A549 treated with dexamethasone at 1 μM for 4 hours (cell line): ENCODE measurements at places on chromosomes 7 and 10. TPM values are rescaled to one million over a fixed set of nuclear protein-coding genes. Genes with fewer than 3 reads are reported as not detected.

The SCD gene
- total RNA-seq, result 148 to 219 TPM (median 171 TPM) in 5 replicates

The EPHA1 gene
- total RNA-seq, result 0.13 to 0.14 TPM in 2 of 5 replicates, not detected in the others

The PRPS1L1 gene
- total RNA-seq, result not detected in 5 replicates

The STEAP2 gene
- total RNA-seq, result 2.6 to 5.1 TPM (median 4.7 TPM) in 5 replicates

The UTF1 gene
- total RNA-seq, result not detected in 5 replicates

The SPDYE9 gene
- not detected in 5 replicates for total RNA-seq

The ASB10 gene
- total RNA-seq, result not detected in 5 replicates

The EVX1 gene
- total RNA-seq, result 0.07 to 0.19 TPM (median 0.13 TPM) in 5 replicates

The ENKUR gene
- 0.26 to 0.39 TPM (median 0.30 TPM) in 5 replicates for total RNA-seq

The ASAH2 gene
- total RNA-seq, result 1.7 to 3.1 TPM (median 2.8 TPM) in 5 replicates

The ZNF488 gene
- total RNA-seq, result 10.6 to 13.9 TPM (median 13.1 TPM) in 5 replicates

The HMX3 gene
- total RNA-seq, result not detected in 5 replicates

The ENTPD1 gene
- 0.06 to 0.20 TPM (median 0.15 TPM) in 4 of 5 replicates, not detected in the other for total RNA-seq

The GRM3 gene
- not detected in 5 replicates for total RNA-seq

The AEBP1 gene
- total RNA-seq, result 0.02 TPM in 1 of 5 replicates, not detected in the others

The RNLS gene
- 6.2 to 7.2 TPM (median 6.7 TPM) in 5 replicates for total RNA-seq

The RBM33 gene
- 17.1 to 35.0 TPM (median 30.0 TPM) in 5 replicates for total RNA-seq

The NODAL gene
- 0.05 TPM in 1 of 5 replicates, not detected in the others for total RNA-seq

The ASNS gene
- total RNA-seq, result 53.9 to 69.9 TPM (median 58.8 TPM) in 5 replicates

The C10orf143 gene
- 0.52 to 0.69 TPM (median 0.59 TPM) in 5 replicates for total RNA-seq

The SPDYE2B gene
- total RNA-seq, result not detected in 5 replicates

The CWF19L1 gene
- 21.2 to 23.1 TPM (median 22.0 TPM) in 5 replicates for total RNA-seq

The GOLGA7B gene
- 3.1 to 4.2 TPM (median 3.8 TPM) in 5 replicates for total RNA-seq

The ZNF37A gene
- total RNA-seq, result 3.9 to 6.6 TPM (median 6.5 TPM) in 5 replicates

The DNAH11 gene
- total RNA-seq, result 0.25 to 0.75 TPM (median 0.35 TPM) in 5 replicates

The TMEM106B gene
- 28.5 to 35.8 TPM (median 33.2 TPM) in 5 replicates for total RNA-seq

The CRTAC1 gene
- total RNA-seq, result 1.1 to 1.7 TPM (median 1.5 TPM) in 5 replicates

The VGF gene
- total RNA-seq, result 9.7 to 28.7 TPM (median 20.3 TPM) in 5 replicates
